ENCODE measurements at places on chromosomes 11 and 22.

- DNase-seq = peak; percentile 9
Observed at GRCh38 chr11:17985517-17985916, 27.3 kb downstream of the SERGEF start.

GRCh38 chr11:69395287-69395686, 86.2 kb upstream of the LINC01488 start:
- DNase-seq = no peak

- no peak for DNase-seq
Observed at GRCh38 chr11:20488352-20488751, 100.8 kb downstream of the PRMT3 start.

- no peak for DNase-seq
Observed at GRCh38 chr11:73265278-73265810, 6.8 kb upstream of the P2RY6 start.

DNA sequence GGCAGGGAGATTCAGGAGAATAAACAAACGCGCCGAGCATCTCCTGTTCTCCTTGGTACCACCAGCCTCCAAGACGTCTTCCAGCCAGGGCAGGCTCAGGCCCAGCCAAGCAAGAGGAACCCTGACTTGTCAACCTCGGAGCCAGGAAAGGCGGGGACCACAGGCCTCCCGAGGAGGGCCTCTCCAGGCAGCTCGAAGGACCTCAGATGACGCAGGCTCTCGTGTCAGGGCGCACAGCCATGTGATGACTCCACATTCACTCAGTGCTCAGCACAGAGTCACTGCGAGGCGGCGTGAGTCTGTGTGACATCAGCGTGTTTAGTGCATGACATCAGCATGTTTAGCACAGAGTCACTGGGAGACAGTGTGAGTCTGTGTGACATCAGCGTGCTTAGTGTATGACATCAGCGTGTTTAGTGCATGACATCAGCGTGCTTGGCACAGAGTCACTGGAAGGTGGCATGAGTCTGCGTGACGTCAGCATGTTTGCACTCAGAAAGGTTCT, 241.4 kb downstream of the BRD1 start:
- DNase-seq = no peak

DNA sequence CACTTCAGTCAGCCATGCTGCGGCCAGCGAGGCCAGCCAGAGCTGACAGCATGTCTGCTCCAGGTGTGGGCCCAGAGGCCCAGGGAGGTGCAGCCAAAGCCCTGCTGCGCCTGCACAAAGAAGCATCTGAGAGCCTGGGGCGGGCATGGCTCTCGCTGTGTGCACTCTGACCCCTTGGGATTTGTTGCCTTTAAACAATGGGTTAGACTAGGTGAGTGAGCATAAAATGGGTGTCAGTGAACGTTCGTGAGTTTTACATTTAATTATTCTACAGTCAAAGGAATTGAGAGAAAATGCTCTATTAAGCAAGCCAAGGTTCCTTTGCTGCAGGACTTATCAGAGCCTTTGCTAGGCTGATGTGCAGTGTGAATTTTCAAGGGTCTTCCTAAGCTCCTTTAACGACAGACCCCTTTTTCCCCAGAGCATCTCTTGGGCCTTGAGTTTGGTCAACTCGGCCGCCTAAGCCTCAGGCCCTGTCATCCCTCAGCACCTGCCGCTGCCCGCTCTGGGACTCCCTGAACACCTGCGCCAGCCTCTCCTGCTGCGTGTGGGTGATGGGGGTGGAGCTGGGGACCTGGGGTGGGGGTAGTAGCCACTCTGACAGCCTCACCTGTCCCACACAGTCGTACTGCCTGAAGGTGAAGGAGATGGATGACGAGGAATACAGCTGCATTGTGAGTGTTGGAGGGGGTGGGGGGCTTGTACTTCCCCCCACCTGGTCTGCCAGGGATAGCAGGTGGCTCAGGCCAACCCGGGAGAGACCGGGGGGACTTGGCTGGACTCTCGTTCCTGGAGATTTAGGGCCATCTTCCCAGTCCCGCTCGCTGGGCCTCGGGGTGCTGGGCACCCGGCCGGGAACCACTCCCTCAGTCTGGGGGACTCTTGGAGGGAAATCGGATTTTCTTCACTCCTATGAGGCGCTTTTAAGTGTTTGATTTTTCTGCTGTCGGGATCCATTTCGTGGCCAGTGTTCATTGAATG, 10.5 kb downstream of the SLC16A8 start:
- DNase-seq = no peak
